ENCODE measurements at places on chromosomes 1 and 21.

GRCh38 chr1:26288311-26288941 lies 8.5 kb downstream of the SH3BGRL3 start:
- DNase-seq, result no peak

DNA sequence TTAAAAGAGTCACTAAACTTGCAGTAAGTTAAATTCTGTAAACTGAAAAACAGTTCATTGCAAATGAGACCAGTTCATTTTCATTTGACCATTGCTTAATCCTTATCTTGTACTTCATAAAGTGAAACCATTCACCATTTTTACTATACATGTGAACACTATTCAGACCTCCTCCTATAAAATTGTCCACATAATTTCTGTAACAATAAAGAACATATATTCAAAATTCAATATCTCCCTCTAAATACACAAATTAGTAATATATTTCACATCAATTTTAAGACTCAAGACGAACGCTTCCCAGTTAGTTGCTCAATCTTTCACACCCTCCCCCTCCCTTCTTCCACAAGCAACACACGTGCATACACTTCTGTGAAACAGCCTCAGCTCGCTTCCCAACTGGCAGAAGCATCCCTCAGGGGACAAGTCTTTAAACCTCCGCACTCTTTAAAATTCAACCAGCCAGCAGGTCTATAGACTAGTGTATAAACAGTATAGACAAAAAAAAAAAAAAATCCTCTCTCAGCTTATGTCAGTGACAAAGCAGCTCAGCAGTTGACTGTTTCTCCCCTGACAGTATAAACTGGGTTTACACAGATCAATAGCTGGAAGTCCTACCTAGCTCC lies 99.6 kb downstream of the DENND1B start:
- no peak for DNase-seq

- no peak for DNase-seq
Measured at GRCh38 chr1:33060579-33061083, 20.3 kb upstream of the AZIN2 start.

DNA sequence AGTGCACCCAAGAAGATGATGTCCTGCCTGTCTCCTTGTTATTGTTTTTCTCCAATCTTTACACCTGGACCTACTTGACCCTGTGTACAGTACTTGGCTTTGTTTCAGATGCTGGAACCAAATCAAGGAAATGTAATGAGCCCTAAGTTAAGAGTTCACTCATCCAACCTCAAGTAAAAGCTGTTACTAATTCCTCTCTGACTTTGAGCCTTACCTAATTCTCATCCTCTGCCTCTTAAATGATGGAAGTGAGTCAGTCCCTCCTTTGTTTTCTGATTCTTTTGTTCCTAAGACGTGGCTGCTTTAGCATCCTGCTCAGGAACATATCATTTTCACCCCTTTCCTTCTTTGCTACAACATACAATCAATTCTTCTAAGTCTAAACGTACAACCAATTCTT lies 15.3 kb upstream of the PLA2G4A start:
- no peak for DNase-seq

GRCh38 chr1:89407360-89407759 lies 43.5 kb downstream of the GBP6 start:
- peak; percentile 26 for DNase-seq

DNA sequence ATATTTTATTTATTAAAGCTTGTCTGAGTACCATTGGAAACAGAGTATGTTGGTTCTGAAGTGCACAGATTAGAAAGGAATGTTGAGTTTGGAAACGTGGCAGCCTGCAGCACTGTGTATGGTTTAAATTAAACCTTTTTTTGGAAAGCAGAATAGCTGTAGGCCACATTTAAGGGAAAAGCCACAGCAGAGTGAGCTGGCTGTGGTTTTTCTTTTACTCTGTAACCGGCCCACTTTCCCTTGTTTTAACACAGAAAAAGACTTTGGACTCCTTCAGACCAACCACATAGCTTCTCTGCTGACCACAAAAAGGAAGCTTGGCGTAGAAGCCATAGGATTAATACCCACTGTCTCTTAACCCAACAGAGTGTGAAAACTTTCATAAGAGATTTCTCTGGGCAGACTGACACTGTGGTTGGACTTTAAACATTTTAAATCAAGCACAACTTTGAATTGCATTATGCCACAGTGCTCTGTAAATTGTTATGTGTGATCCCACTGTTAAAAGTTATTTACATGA lies 75.2 kb downstream of the NFIA start:
- no peak for DNase-seq

DNA sequence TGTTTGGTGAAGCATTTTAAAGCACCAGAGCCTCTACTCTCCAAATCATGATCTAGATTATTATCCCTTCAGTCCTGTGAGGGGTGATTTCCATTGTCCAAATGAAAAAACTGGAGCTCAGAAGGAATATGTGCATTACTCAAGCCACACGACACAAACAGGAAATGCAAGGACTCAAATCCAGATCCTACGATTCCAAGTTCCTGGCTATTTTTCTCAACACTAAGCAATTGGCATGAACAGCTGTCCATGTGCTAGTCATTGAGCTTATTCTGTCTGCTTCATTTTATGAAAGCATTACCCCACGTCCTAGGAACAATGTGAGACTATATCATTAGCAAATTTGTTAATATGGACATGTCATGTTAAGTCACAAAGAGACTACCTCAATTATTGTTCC lies 273.1 kb upstream of the LYPLAL1 start:
- DNase-seq, result no peak

DNA sequence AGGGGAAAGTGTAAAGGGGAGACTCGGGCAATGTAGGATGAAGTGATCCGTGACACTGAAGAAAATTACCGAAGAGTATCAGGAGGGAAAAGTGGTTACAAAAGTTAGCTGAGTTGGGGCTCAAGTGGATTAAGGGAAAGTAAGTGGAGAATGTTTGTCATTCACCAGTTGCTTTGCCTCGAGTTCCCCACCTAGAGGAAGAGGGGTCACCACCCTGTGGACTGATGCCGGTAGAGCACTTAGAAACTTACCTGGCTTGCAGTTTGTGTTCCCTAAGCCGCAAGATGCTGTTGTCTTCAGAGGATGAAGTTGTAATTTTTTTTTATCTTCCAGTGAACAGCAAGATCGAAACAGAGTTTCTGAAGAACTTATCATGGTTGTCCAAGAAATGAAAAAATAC lies 1.0 kb downstream of the PER3 start:
- DNase-seq, result no peak

- DNase-seq, result no peak
Measured at GRCh38 chr1:94734963-94735901, 84.9 kb upstream of the SLC44A3 start.

- DNase-seq, result no peak
Measured at GRCh38 chr1:176864211-176864610, 300.3 kb downstream of the ASTN1 start.

DNA sequence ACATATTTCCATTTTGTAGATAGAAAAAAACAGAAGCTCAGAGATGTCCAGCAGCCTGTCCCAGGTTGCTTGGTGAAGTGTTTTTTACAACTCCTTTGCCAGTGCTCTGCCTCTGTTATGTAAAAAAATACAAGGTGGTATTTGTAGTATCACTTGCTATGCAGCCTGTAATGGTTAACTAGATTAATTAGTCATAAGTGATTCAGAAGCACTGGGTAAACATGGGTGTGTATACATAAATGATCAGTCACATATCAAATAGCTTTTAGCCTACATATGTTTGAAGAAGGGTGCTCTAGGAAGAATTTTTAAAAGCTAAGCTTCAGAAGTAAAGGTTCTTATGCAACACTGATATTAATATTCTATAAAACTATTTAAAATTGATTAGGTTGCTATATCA lies 70.0 kb upstream of the MAGI3 start:
- no peak for DNase-seq

- DNase-seq, result no peak
Measured at GRCh38 chr1:115329965-115330364, 8.1 kb downstream of the NGF start.

- peak; percentile 45 for DNase-seq
Measured at GRCh38 chr21:27648560-27648959, 681.7 kb upstream of the ADAMTS5 start.

- DNase-seq, result no peak
Measured at GRCh38 chr21:40936178-40936577, 89.2 kb upstream of the DSCAM start.

DNA sequence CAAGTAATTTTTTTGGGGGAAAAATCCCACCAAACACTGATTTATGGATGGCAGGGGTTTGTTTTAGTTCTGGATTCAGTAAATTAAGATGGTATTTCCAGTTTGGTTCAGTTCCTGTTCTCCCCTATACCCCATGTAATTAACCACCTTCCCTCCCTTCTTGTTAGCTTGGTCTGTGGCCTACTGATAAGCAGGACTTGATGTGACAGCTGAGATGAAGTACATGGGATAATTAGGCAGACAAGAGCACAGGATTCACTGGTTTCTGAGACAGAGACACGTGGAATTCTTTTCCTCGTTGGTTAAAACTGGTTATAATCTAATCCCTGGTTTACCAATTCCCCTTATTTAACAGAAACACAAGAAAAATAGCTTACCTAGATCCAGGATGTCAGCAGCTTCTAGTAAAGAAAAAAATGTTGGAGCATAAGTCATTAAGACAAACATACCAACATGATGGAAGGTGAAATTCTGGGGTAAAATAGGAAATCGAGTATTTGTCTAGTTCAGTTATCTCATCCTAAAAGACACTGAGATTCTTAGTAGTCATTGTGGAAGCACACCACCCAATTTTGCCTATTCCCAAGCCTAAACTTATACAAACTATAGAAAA lies 81.5 kb downstream of the SCMH1 start:
- no peak for DNase-seq

DNA sequence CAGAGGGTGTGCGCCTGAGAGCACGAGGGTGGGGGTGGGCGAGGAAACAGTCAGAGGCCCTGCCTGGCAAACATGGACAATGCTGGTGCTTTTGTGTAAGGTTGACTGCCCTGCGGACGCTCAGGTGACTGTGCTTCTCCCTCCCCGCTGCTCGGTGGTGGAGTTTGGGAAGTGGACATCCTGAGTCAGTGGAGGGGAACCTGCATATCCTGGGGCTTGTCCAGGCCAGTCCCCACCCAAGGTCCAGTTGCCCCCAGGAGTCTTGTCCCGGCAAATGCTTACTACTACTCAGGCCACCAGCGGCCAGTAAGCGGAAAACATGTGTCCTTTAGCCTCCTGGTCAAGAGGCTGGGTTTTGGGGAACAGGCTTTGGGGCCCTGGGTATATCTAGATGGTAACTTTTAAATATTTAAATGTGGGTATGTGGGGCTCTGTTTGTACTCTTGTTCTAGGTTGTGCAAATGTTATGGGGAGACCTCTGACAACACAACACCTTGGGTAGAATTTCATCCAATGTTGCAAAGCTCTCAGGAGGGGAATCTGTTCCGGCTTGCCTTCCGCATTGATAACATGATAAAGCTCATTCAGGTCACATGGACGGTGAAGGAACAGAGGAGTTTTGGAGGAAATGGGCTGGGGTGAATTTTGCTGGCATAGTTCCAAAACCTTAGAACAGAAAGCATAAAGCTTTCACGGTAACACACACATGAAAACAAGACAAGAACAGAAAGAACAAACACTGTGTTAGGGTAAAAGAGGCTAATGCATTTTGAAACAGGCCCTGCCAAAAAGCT lies 364.9 kb downstream of the PRDM2 start:
- DNase-seq, result no peak

- no peak for DNase-seq
Measured at GRCh38 chr21:26124421-26124833, 46.1 kb downstream of the APP start.

GRCh38 chr21:36452281-36452825 lies 27.6 kb downstream of the CLDN14 start:
- DNase-seq, result no peak

- no peak for DNase-seq
Measured at GRCh38 chr1:100360790-100361510, 8.6 kb downstream of the CDC14A start.

DNA sequence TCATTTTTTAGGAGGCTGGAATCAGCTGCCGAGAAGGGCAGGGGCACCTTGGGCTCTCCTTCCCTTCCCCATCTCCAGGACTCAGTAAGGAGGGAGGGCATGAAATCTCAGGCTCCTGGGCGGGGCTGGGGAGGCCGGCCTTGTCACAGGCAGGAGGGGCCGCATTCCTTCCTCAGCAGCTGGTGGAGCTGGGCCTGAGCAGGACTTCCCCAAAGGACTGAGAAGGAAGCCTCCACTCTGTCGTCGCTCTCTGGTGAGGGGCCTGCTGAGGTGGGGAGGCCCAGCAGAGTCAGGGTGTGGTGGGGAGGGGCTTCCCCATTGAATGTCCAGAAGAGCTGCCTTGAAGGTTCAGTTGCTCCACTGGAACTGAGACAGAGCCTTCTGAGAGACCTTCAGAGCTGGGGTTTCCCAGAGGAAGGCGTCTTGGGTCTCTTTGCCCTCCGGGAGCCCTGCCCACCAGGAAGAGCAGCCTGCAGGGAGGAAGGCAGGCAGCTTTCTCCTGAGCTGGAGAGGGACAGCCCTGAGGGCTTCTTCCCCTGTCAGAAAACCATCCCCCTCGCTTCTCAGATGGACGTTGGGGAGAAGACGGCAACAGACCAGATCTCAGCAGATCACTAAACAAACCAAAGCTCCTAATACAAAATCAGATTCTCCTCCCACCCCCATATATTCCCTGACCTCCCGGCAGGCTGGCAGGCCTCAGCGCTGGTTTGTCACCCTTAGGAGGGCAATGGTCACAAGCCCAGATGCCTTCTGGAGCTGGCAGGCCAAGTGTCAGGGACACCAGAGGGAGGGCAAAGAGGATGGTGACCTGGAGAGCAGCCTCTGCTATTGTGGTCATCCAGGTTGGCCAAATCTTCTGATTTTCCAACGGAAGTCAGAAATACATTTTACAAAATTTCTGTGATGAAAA lies 10.7 kb downstream of the KCNA10 start:
- no peak for DNase-seq

- DNase-seq, result no peak
Measured at GRCh38 chr1:91700771-91701471, 185.0 kb downstream of the TGFBR3 start.
